GM12891 (cell line): ENCODE measurements at places on chromosomes 6 and 20.

GRCh38 chr20:45450097-45450818 is 19.3 kb upstream of the WFDC2 start:
- no peak for DNase-seq

DNA sequence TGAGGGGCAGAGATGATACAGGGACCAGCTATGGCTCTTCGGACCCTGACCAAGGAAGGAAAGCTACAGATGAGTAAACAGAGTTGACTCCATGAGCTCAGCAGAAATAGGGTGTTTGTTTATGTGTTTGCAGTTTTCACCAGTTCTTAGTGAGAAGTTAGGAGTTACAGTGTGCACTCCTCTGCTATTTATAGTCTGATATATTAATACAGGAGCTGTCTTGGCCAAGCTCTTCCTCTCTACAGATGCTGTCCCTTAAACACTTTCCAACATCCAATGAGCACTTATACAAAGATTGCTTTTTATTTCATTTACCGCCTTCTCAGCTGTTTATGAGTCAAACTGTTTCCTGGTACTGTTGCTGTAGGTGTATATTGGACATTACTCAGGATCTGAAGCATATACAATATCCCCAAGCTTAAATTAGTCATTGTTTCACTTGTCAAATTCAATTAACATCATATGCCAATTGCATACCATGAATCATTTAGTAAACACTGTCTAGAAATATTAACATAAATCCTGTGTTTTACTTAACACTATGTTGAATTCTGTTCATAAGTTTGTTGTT is 618.0 kb downstream of the PRKN start:
- DNase-seq: no peak

- no peak for DNase-seq
Measured at GRCh38 chr20:33320006-33320405, 37.0 kb downstream of the BPIFB1 start.

GRCh38 chr20:14838663-14839628 is 501.5 kb upstream of the FLRT3 start:
- DNase-seq: no peak

- DNase-seq: no peak
Measured at GRCh38 chr6:45850378-45851033, 165.2 kb downstream of the CLIC5 start.

GRCh38 chr6:136464148-136464547 is 86.1 kb downstream of the MAP7 start:
- no peak for DNase-seq

- no peak for DNase-seq
Measured at GRCh38 chr20:61682996-61683681, 382.5 kb downstream of the TAF4 start.

GRCh38 chr6:75285283-75285639 is 669 bp upstream of the TMEM30A start:
- DNase-seq: no peak

GRCh38 chr6:26019261-26019830 is 56.7 kb downstream of the TRIM38 start:
- no peak for DNase-seq

- DNase-seq: no peak
Measured at GRCh38 chr6:118464620-118465019, 83.5 kb upstream of the PLN start.

DNA sequence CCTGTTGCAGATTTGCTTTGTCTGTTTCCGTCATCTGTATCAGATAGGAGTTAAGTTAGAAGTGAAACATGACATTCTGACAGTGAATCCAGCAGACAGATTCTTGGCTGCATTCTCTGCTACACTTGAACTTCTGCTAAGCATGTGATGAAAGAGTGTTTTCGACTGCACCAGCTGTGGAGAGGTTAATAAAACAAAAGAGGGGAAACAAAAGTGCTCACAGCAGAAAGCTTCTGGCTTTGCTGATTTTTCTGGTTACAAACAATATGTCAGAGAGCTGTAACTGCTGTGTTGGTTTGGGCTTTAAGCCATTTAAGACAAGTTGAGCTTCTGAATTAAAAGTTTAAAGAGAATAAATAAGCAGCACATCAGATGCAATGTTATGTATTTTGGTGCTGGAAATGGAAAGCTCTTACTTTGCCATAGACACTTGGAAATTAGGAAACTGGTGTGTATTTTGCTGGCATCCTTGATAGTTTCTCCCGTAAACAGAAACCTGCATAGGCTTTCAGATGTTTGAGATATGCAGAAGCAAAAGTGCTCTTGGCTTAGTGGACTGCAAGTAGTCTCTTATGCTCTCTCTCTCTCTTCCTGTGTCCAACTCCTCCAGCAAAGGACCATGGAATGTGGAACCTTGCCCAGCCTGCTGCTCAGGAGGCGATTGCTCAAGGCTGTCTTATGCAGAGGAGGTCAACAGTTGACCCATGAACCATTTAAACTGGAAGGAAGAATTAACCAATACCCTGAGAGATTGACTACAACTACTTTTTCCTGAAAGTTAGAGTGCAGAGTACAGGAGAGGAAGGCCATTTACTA is 104.9 kb downstream of the RPS12 start:
- DNase-seq: no peak

DNA sequence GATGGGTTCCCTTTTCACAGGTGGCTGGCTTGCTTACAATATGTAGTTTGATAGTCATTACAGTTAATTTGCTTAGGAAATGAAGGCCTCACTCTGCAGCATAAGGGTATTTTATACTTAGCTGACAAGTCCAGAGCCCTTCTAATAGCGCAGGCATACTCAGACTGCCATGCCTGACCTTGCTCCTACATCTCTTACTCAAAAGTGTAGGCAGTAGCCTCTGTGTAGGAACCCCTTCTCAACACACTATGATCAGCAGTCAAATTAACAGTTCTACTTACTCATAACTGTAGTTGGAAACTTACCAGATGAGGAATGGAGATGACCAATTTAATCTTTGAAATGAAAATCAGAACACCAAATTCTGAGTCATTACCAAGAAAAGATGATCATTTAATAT is 373.5 kb downstream of the TBC1D32 start:
- DNase-seq: no peak

- DNase-seq: no peak
Measured at GRCh38 chr6:47924001-47924400, 142.2 kb downstream of the OPN5 start.

GRCh38 chr20:30598460-30599230 is 658.8 kb upstream of the DEFB115 start:
- DNase-seq: no peak

GRCh38 chr6:168791917-168792316 is 350.9 kb downstream of the SMOC2 start:
- no peak for DNase-seq

- no peak for DNase-seq
Measured at GRCh38 chr6:127869772-127870404, 31.0 kb downstream of the THEMIS start.

DNA sequence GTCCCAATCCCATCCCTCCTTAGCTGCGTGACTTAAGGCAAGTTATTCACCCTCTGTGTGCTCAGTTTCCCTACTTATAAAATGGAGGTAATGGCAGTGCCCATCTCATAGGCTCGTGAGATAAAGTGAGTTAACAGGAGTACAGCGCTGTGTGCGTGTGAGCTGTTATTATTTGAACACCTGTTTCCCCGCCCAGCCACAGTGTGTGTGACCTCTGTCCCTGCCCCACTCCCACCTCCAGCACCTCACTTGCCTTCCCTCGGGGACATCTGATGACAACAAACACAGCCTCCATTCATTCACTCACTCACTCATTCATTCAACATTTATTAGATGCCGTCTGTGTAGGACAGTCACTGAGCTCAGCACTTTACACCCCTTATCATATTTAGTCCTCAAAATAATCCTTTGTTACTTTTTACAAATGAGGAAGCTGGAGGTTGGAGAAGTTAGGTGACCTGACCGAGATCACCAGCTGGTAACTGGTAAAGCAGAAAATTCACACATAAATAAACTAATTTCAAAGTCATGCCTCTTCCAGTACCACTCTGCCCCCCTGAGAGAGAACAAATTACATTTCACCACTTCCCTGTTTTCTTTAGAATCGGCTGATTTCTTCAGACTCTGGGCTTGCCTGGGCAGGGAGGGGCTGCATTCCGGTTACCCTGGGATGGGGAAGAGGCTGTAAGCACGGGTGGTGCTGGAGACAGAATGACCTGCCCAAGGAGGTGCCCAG is 58.6 kb downstream of the CPNE5 start:
- no peak for DNase-seq

- DNase-seq: no peak
Measured at GRCh38 chr6:75101896-75102295, 104.0 kb downstream of the COL12A1 start.

- no peak for DNase-seq
Measured at GRCh38 chr6:168927026-168927425, 326.6 kb downstream of the THBS2 start.

DNA sequence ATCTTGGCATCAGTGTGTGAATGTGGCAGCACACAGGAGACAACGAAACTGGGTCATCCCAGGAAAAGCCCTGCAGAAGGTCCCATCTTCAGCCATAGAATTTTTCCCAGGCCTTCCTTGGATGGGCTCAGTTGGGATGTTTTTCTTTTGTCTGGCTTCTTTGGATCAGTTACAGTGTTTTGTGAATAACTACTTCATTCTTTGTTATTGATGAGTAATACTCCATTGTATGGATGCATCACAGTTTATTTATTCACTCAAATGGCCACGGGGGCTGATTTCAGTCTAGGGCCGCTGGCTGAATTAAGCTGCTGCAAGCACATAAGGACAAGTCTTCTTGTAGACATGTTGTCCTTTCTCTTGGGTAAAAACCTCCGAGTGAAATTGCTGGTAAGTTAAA is 81.3 kb upstream of the CD93 start:
- no peak for DNase-seq

DNA sequence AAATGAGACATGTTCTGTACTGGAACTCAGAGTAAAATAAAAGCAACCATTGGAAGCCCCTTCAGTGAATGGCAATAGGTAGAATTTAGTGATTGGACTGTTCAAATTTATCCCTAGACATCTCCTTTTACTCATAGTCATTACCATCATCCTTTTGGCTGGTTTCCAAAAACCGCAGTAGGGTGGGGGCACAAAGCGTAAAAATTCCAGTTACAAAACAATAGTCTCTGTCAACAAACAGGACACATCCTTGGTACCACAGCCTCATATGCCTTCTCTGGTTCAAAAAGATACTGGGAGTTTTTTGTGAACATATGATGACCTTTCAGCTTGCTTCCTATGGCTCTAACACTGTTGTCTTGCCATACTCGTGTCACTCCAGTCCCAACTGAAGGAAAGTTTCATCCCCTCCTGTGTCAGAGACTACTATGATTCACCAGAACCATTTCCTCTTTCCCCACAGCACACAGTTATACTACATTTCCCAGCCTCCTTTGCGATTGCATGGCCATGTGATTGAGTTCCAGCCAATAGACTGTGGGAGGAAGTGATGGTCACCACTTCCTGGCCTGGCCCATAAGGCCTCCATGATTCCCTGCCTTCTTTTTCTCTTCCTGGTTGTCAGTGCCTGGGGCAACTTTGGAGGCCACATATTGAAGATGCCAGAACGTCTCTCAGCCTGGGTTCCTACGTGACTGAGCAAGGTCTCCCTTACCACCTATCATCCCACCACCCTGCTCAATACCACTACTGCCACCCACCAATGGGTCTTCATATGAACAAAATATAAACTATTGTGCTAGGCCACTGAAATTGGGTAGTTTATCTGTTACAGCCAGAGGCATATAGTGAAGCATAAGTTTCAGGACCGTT is 162.4 kb downstream of the ID4 start:
- DNase-seq: no peak

GRCh38 chr6:139051396-139052060 is 23.0 kb downstream of the ABRACL start:
- no peak for DNase-seq

GRCh38 chr20:56750430-56750829 is 121.3 kb downstream of the TFAP2C start:
- no peak for DNase-seq

GRCh38 chr6:47749757-47750156 is 32.1 kb upstream of the OPN5 start:
- no peak for DNase-seq

- no peak for DNase-seq
Measured at GRCh38 chr6:21593927-21594415, 420 bp downstream of the SOX4 start.

DNA sequence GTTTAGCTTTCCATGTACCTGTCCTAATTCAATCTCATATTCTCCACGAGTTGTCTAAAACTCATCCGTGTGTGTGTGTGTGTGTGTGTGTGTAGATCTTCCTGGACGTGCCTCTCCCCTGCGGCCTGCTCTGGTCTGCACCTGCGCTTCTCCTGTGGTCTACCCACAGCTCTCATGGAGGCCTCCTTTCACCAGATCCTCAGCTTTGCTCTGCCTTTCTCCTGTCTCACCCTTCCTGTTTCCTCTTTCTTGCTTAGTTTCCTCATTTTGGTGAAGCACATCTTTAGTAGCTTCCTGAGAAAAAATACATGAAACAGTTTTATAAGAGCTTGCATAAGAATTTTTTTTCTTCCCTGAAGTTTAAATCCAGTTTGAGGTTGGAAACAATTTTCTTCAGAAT is 18.1 kb downstream of the SLX4IP start:
- DNase-seq: no peak

DNA sequence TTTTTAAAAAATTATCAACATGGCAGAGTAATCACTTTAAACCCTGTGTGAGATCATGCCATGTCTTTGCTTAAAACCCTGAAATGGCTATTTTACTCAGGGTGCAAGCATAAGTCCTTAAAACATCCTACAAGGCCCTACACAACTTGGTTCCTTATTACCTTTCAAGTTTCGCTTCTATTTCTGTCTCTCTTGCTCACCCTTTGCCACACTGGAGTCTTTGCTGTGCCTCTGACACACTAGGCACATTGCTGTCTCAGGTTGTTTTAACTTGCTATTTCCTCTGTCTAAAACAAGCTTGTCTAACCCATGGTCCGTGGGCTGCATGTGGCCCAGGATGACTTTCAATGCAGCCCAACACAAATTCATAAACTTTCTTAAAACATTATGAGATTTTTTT is 55.6 kb downstream of the KIAA0408 start:
- DNase-seq: no peak

- DNase-seq: no peak
Measured at GRCh38 chr6:12241493-12242175, 48.5 kb upstream of the EDN1 start.
